ENCODE measurements at places on chromosomes 2 and 18.

- DNase-seq = no peak
Observed at GRCh38 chr18:45749918-45750689, 26.1 kb downstream of the SLC14A1 start.

DNA sequence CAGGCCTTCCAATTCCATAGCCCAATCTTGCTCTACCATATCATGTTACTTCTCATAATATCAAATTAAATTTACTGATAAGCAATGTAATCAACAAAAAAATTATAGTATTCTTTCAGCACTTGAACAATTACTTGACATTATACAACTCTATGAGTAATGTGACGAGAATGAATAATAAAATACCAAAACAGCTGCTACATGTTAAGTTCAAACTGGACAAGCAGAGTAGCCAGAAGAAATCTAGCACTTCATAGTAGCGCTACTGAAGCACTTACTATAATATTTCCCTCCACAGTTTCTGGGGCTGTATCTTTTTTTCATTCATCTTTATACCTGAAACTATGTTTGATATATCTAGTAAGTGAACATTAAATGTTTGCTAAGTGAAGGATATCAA, 14.9 kb downstream of the PPP3R1 start:
- no peak for DNase-seq

- DNase-seq = no peak
Observed at GRCh38 chr2:67854103-67854743, 208.6 kb downstream of the C1D start.

GRCh38 chr2:30105556-30105955, 41.3 kb upstream of the YPEL5 start:
- DNase-seq = no peak

GRCh38 chr2:88671786-88672427, 19.6 kb upstream of the RPIA start:
- DNase-seq = peak; percentile 42

DNA sequence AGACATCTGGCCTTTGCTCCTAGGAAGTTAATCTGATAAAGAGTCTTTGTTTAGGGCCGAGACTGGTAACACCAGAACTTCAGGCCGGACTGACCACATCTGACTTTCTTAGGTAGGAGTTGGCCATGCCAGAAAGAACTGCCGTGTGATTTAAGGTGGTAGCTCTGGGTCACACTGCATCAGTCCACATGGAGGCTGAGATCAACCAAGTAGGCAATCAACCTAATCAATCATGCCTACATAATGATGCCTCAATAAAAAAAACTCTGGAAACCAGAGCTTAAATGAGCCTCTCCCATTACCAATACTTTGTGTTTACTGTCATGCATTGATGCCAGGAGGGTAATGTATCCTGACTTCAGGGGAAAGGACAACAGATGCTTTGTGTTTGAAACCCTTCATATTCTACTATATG, 44.1 kb upstream of the ORC2 start:
- DNase-seq = no peak

DNA sequence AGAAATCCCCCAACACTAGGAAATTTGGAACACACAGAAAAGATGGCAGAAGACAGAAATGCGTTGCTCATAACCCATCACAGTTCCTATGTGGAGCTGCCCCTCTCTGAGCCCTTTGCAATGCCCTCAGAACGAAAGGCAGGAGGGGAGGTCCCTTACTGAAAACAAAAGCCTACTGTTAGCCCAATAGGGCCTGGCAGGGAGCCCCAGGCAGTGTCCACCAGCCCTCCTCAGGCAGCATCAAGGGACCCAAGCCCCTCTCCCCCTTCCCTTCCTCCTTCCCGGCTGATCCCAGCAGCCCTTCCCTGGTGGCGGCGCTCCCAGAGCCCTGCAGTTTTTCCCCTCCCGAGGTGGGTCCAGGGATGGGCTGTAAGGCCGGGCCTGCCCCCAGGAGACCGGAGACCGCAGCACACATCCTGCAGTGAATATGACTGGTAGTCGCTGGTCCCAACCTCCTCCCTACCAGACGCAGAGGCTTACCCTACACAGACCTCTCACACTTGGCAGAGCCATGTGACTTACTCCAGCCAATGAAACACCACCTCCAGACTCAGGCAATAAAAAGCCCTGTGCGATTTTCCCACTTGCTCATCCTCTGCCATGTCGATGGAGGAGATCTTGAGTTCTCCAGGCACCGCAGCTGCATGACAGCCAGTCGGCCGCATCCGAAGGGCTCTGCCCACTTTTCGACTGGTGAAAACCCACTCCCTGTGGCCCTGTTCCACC, 19.4 kb upstream of the DUSP2 start:
- no peak for DNase-seq

DNA sequence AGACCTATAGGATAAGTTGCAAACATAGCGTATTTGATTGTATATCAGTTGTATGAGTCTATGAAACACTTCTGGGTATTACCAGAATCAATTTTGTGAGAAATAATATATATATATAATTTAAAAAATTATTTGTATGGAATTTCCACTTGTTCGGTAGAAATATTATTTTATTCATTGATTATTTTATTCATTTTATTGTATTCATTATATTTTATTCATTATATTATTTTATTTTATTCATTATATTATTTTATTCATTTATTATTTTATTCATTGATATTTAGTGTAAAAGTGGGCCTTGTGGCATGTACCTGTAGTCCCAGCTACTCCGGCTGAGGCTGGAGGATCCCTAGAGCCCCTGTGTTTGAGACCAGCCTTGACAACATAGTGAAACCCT, 268.9 kb downstream of the ZNF407 start:
- no peak for DNase-seq

DNA sequence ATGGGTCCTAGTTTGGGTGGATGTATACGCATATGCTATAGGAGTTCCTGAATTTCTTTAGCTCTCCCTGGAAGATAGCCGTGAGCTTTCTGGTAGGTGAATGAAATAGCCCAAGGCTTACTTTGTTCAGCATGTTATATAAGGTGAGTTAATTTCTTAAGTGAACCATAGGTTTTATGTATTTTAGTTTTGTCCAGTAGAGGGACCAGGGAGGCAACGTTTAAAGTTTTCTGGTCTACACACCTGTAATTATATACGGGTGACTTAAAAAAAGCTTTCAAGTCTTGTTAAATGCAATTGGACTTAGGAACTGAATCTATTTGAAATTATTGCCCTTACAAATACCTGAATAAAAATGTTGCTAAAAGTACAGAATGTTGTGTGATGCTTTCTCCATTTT, 402.5 kb upstream of the DDX18 start:
- DNase-seq = no peak

- DNase-seq = no peak
Observed at GRCh38 chr18:76489081-76489480, 6.0 kb downstream of the ZNF516 start.

DNA sequence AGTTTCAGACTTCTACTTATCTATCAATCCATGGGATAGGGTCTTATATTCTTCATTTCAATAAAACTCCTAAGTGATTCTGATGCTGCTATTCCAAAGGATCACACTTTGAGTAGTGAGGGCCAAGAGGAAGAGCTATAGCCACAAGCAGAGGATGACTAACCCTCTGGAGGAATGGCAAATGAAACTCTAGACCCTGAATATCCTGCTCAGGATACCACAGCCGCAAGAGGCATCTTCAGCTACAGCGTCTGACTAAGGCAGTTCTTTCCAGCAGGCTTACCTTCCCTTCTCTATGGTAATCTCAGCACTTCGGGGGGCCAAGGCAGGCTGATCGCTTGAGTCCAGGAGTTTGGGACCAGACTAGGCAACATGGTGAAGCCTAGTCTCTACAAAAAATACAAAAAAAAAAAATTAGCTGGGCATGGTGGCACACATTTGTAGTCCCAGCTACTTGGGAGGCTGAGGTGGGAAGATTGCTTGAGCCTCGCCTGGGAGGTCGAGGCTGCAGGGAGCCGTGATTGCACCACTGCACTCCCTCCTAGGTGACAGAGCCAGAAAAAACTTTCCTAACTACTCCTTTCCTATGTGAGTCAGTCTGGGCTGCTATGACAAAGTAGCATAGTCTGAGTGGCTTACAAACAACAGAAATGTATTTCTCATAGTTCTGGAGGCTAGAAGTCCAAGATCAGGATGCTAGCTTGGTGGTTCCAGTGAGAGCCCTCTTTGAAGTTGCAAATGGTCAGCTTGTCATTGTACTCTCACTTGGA, 371.9 kb downstream of the IRS1 start:
- DNase-seq = peak; percentile 31

DNA sequence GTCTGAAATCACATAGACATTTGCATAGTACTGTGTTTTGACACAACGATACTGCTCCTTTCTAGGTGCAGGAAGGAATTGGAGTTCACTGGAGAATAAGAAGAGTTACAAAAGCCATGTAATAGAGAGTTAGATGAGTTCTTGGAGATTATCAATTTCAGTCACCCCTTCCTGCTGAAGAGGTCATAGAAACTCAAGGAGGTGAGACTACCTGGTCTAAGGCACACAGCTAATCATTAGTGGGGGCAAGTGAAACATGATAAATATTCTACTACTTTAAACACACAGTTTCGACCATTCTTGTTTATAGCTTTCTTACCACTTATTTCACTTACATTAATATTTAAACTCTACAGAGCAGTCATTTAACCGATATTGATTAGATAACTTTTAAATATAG, 286.9 kb upstream of the NXPH2 start:
- DNase-seq = no peak

- no peak for DNase-seq
Observed at GRCh38 chr18:2848247-2849246, 1.7 kb downstream of the EMILIN2 start.

GRCh38 chr18:45227001-45227742, 388.1 kb upstream of the SLC14A2 start:
- DNase-seq = no peak

DNA sequence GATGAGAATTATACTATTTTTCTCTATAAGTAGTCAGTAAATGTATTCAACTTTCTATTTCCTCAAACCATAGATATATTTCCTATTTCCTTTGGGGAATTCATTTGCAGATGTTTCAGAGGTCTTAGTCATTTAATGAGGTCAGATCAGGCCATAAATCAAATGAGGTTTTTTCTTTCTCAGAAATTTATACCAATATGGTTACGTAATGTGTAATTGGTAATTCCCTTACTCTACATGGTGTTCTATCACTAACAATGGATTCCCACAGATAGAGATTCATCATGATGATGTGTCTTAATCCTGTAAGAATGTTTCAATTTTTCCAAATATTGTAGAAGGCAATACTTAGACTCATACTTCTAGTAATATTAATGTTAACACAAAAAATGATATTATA, 108.0 kb downstream of the DPP4 start:
- no peak for DNase-seq

- DNase-seq = no peak
Observed at GRCh38 chr2:176999301-176999700, 213.3 kb upstream of the HNRNPA3 start.

- DNase-seq = no peak
Observed at GRCh38 chr2:44582363-44583008, 220.7 kb downstream of the CAMKMT start.

DNA sequence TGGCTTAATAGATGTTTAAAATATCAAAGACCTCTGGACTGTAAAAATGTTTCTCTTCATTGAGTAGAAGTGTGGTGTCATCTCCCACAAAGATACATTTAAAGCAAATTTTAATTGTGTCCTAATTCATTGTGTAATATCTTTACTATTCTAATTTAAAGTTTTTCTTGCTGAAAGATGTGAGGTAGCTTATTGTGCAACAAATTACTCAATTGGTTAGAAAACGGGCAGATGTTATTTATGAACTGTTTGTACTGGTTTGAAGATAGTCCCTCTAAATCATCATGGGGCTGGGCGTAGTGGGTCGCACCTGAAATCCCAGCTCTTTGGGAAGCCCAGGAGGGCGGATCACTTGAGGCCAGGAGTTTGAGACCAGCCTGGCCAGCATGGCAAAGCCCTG, 65.3 kb downstream of the CYBRD1 start:
- no peak for DNase-seq

- no peak for DNase-seq
Observed at GRCh38 chr2:138180692-138181386, 216.6 kb downstream of the HNMT start.

- DNase-seq = no peak
Observed at GRCh38 chr2:209145941-209146681, 277.7 kb upstream of the MAP2 start.

- no peak for DNase-seq
Observed at GRCh38 chr2:55478610-55479304, 40.8 kb upstream of the CFAP36 start.

DNA sequence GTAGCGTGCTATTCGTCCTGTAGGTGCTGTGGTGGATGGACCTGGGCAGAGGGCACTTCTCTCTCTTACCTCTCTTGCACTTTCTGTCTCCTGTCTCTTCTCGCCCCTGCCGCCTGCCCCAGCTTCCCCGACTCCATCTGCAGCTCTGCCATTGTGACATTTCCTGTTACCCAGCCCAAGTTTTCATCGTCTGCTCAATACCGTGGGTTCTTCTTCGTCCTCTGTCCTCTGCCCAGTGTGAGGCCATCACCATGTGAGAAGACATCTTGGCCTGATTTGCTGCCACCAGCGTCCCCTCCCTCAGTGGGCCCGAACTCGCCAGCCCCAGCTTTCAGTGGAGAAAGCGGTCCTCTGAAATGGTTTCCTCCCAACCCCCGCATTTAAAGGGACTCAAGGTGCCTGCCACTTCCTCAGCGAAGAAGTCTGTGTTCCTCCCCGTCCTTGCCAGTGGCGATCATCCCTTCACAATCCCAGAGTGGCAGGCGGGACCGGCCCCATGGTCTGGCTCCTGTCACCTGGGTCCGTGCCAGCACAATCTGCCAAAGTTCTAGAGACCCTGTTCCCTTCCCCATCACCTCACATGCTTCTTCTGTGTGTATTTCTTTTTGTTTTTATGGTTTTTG, 18.0 kb downstream of the TGOLN2 start:
- no peak for DNase-seq

DNA sequence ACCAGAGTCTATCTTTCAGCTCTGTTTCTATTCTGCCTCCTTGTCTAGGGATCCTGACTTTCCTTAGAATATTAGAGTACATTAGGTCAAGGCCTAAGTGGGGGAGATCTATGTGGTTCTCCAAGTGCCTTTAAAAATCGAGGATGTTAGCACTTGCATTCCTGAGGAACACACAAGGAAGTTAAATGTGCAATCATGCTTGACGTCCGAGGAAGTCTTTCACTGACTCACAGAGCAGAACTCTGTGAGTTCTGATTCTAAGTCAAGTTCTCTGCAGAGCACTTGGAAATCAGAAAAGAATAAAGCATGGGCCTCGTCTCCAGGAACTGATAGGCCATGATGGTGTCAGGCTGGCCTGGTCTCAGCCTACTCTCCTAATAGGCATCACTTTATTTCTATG, 17.2 kb downstream of the FHOD3 start:
- DNase-seq = no peak

DNA sequence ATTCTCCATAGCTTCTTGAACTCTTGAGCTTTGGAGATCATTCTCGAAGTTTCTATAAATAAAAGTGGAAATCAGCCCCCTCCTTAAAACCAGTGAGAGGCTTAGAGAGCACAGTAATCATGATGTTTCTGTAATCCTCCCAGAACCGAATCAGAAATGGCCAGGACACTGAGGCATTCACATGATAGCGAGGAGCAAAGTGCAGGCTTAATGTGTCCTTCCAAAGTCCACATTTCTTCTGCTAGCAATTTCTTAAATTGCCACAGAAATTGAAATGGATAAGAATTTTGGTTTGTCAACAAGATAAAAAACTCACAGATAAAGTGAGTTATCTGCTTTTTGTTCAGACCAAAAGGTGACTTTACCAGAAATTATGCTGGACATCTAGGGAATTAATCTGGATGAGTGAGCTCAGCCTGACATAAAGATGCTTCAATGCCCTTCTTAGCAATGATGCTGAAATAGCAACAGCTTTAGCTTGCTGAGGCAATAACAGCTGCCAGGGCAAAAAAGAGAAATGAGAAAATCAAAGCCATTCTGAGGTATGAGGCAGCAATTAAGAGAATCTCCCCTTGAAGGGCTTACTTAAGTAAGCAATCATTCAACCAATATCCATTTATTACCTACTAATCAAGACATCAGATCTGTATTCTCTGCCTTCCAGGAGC, 82.4 kb upstream of the PHLPP1 start:
- DNase-seq = no peak

All from H54 (cell line).